ENCODE measurements at places on chromosomes 1 and 21. TPM values are rescaled to one million over a fixed set of nuclear protein-coding genes. Genes with fewer than 3 reads are reported as not detected.

DEGS1 gene
- total RNA-seq = 87.2 TPM

CHRM3 gene
- 0.29 TPM for total RNA-seq

FAM72B gene
- 2.7 TPM for total RNA-seq

GJA8 gene
- total RNA-seq = not detected

- peak; percentile 42 for DNase-seq
Measured at GRCh38 chr1:42933610-42934491, 24.8 kb downstream of the SLC2A1 start.

DNA sequence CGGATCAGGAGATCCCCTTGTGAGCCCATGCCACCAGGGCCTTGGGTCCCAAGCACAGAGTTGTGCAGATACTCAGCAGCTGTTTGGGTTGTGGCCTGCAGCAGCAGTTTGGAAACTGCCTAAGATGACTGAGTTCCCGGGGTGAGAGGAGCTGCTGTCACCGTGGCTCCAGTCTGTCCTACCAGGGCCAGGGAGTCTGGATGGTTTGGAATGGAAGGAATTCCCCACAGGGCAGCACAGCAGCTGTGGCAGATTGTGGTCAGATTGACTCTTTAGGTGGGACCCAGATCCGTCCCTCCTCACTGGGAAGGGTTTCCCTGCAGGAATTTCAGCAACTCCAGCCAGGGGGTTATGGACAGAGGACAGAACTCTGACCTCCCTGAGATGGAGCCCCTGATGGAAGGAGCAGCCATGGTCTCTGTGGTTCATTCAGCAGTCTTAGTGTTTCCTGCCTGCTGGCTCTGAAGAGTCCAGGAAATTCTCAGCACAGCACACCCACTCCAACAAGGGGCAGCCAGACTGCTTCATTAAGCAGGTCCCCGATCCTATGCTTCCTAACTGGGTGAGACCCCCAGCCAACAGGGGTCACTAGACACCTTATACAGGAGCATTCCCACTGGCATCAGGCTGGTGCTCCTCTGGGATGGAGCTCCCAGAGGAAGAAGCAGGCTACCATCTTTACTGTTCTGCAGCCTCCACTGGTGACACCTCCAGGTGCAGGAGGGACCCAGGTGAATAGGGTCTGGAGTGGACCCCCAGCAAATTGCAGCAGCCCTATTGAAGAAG, 51.5 kb upstream of the TNFSF4 start:
- DNase-seq = no peak

DNA sequence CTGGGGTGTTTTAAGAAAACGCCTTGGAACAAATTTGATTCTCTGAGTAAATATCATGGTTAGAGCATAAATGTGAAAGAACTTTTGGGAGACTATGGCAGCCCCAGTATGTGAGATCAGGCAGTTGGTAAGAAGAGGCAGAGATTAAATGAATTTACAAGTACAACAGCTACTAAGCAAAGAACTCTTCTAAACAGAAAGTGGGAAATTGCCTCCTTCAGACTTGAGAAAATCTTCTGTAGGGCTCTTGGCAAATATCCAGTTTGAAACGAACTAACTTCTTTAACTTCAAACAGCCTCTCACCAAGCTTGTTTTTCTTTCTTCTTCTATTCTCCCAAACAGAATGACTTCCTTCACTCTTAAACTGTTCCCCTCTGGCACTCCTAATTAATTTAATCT, 337.7 kb downstream of the SIPA1L2 start:
- no peak for DNase-seq

GRCh38 chr1:220966881-220967611, 87.8 kb downstream of the HLX start:
- DNase-seq = no peak

GRCh38 chr1:63590166-63590560, 3.0 kb upstream of the PGM1 start:
- no peak for DNase-seq
